Endothelial cell of umbilical vein (primary cell): ENCODE measurements at places on chromosomes 4 and X. TPM values are rescaled to one million over a fixed set of nuclear protein-coding genes. Genes with fewer than 3 reads are reported as not detected.

The RADX gene
- 0.09 TPM in 1 of 2 replicates, not detected in the other for total RNA-seq

The PLAC8 gene
- total RNA-seq: 5.7 and 12.1 TPM in 2 replicates

The SSX2 gene
- not detected in 2 replicates for total RNA-seq

The HS3ST1 gene
- total RNA-seq: 0.92 and 1.3 TPM in 2 replicates

The XAGE1A gene
- total RNA-seq: not detected in 2 replicates

The HTT-AS gene
- not detected in 2 replicates for total RNA-seq

The PASD1 gene
- not detected in 2 replicates for total RNA-seq

The RHOXF2B gene
- total RNA-seq: not detected in 2 replicates

The MMRN1 gene
- total RNA-seq: 318 and 414 TPM in 2 replicates

The FHDC1 gene
- 0.12 and 0.18 TPM in 2 replicates for total RNA-seq

The SHROOM2 gene
- total RNA-seq: 10.4 and 11.8 TPM in 2 replicates

GRCh38 chr4:140153419-140153717 lies 616 bp downstream of the MAML3 start:
- no peak for DNase-seq
- H3K27me3 ChIP-seq: no peaks in the 10 kb centered on the region
- H3K4me3 ChIP-seq: peak overlapping the region; percentile 91
- no peaks in the 10 kb centered on the region for H3K36me3 ChIP-seq
- H3K4me1 ChIP-seq: peaks cover 10% of the 10 kb centered on the region

DNA sequence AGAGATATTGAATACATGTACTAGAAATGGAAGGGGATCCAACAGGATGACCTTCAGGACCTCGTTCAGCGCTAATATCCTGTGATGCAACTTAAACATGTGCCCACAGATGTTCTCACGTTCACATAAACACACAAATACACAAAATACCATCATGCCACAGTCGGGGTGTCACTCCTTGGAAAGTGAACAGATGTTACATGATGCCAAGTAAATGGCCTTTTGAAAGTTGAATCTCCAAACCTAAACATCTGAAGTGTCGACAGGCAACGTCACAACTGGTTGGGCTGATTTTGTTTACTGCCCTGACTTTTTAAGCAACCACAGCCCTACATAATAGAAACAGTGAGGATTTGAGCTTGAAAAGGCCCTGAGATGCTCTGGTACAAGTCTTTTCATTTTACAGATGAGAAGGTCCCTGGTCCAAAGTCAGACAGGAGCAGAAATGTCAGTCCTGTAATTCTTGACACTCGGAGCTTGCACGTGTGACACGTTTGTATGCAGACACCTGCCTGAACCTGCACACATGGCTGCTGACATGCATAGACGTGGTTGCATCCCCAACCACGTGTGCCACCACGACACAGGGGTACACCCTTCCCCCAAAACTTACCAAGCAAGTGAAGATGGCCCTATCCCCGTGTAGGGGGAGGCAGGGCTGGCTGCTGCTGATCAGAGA lies 23.5 kb upstream of the BCORL1 start:
- H3K27ac ChIP-seq: no peak overlapping the region
- no peaks in the 10 kb centered on the region for H3K36me3 ChIP-seq
- no peak for DNase-seq
- no peak overlapping the region for H3K4me3 ChIP-seq
- peaks cover 9% of the 10 kb centered on the region for H3K4me1 ChIP-seq

DNA sequence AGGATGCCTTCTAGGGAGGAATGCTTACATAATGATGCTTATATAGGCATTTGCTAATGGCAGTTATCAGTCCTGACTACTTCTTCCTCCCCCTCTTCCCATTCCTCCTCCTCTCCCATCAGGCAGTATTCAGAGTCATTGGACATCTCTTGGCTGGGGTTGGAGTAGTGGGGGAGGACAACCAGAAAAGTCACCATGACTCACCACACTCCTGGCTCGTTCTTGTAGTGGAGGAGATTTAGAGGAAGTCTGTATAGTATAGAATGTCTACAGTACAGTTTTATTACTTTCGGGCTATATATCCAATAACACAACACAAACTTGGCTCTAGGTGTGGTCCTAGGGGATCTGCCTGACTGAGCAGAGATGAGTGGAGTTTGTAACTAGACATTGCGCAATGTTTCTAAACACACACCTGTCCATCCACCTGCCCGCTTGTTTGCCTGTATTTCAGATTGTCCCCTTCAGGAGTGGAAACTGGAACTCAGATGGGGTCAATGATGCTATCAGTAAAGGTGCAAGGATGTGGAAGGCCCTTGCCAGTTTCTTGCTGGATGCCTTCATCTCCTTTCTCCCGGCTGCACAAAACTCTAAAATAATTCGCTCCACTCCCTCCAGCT lies 27.9 kb upstream of the KIAA1210 start:
- H3K4me3 ChIP-seq: no peak overlapping the region
- no peaks in the 10 kb centered on the region for H3K36me3 ChIP-seq
- no peaks in the 10 kb centered on the region for H3K27me3 ChIP-seq
- H3K27ac ChIP-seq: no peak overlapping the region
- H3K4me1 ChIP-seq: peaks cover 3% of the 10 kb centered on the region
- DNase-seq: peak; percentile 1

- no peaks in the 10 kb centered on the region for H3K27me3 ChIP-seq
- H3K4me3 ChIP-seq: no peak overlapping the region
- no peaks in the 10 kb centered on the region for H3K36me3 ChIP-seq
- peak; percentile 58 for DNase-seq
Observed at GRCh38 chr4:82905205-82905604, 4.7 kb downstream of the THAP9 start.

DNA sequence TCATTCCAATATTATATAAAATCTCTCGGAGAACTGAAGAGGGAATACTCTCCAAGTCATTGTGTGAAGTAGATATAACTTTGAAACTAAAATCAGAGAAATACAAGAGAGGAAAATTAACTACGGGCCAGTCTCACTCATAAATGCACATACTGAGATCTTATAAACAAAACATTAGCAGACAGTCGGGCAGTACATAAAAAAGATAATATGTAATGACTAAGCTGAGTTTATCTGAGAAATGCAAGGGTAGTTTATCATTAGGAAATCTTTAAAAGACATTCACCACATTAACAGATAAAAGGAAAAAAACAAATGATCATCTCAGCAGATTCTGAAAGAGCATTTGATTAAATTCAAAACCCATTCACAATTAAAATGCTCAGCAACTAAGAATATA lies 116.7 kb downstream of the NYX start:
- H3K27me3 ChIP-seq: no peaks in the 10 kb centered on the region
- H3K36me3 ChIP-seq: no peaks in the 10 kb centered on the region
- H3K4me3 ChIP-seq: no peak overlapping the region
- peak; percentile 1 for DNase-seq

DNA sequence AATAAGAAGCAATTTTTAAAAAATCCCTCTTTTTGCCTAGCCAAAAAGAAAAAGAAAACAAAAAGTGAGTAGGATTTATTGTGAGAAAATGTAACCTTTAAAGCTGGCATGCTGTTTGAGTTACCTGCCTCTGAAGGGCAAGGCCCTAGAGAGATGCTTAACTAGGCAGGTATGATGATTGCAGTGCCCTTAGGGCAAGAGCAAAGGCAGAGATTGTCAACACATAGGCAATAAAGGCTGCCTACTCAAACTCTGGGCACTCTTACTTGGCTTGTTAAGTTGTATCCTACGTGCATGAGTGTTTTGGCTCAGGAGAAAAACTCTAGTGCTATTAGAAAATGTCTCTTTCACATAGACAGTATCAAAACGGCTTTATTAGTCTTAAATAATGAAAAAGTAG lies 306.0 kb downstream of the RPA4 start:
- no peaks in the 10 kb centered on the region for H3K36me3 ChIP-seq
- no peak overlapping the region for H3K27ac ChIP-seq
- H3K4me3 ChIP-seq: no peak overlapping the region
- H3K4me1 ChIP-seq: no peaks in the 10 kb centered on the region
- no peak for DNase-seq

DNA sequence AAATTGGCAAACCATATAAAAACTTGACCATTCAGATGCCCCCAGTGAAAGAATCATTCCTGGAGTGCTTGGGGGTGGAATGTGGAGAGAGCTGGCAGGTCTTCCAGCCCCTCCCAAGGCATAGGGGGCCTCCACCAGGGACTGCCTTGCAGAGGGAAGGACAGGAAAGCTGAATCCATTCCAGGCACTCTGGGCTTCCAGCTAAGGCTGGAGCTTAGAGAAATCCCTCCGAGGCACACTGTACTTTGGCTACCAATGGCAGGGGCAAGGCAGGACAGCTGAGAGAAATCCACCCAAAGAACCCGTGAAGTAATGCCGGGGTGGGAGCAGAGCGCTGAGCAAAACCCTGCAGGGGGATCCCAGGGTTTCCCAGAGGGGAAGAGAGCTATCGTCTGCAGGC lies 4.0 kb downstream of the CENPU start:
- H3K36me3 ChIP-seq: no peaks in the 10 kb centered on the region
- no peak overlapping the region for H3K4me3 ChIP-seq
- no peaks in the 10 kb centered on the region for H3K27me3 ChIP-seq
- DNase-seq: no peak
- H3K4me1 ChIP-seq: peaks cover 24% of the 10 kb centered on the region

DNA sequence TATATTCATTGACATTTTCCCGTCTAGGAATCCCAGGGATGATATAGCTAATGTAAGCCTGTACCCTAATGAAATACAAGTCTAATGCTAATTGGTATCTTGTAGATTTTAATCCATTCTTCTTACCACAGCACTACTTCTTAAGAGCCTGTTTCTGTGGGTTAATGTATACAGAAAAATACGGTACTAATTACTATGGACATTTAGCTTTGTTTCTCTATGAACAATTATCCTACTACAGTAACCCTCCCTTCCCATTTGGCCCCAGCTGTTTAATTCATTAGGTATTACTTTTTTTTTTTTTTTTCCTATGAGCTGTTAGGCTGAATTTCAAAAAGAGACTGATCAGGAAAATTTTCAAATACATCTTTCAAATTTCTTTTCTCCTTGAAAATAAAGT lies 245.1 kb upstream of the SLC7A11 start:
- no peaks in the 10 kb centered on the region for H3K27me3 ChIP-seq
- H3K27ac ChIP-seq: no peak overlapping the region
- DNase-seq: no peak
- H3K4me1 ChIP-seq: no peaks in the 10 kb centered on the region

GRCh38 chr4:7185487-7186030 lies 6.8 kb upstream of the SORCS2 start:
- H3K27me3 ChIP-seq: peaks cover 9% of the 10 kb centered on the region
- no peaks in the 10 kb centered on the region for H3K36me3 ChIP-seq
- no peak for DNase-seq
- no peaks in the 10 kb centered on the region for H3K4me1 ChIP-seq

DNA sequence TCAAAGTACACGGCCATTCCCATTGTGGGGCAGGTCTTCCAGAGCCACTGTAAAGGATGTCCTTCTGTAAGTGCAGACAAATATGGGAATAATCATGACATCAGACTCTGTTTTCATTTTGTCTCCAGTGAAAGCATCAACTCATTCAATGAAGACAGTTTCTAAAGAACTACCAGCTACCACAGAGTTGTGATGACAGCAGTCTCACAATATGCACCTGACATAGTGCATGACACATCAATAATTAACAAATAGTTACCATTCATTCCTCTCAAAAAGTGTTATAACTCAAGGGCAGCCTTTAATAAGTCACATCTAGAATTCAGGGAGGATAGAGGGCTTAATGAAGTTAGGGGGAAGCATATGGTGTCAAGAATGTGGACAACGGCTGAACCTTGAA lies 20.2 kb downstream of the MTTP start:
- no peak overlapping the region for H3K4me3 ChIP-seq
- no peak for DNase-seq
- H3K27ac ChIP-seq: no peak overlapping the region
- no peaks in the 10 kb centered on the region for H3K4me1 ChIP-seq
- no peaks in the 10 kb centered on the region for H3K27me3 ChIP-seq
- no peaks in the 10 kb centered on the region for H3K36me3 ChIP-seq

DNA sequence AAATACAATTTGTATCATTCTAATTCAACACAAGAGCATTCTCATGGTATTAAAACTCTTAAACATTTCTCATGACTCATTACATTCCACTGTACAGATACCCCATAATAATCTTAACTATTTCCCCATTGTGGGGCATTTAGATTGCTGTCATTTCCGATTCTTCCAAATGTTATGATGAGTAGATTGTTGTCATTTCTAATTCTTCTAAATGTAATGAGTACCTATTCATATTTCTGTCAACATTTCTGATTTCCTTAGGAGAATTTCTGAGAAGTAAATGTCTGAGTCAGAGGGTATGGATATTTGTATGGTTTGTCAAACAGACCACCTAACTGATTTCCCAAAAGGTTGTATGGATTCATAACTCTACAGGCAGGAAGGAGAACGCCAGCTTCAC lies 8.3 kb downstream of the S100G start:
- no peaks in the 10 kb centered on the region for H3K27me3 ChIP-seq
- peaks cover 9% of the 10 kb centered on the region for H3K4me1 ChIP-seq
- no peak overlapping the region for H3K27ac ChIP-seq
- peaks cover 1% of the 10 kb centered on the region for H3K36me3 ChIP-seq
- H3K4me3 ChIP-seq: no peak overlapping the region
